ENCODE measurements at places on chromosomes 2 and 18. TPM values are rescaled to one million over a fixed set of nuclear protein-coding genes. Genes with fewer than 3 reads are reported as not detected.

- no peak for DNase-seq
Observed at GRCh38 chr2:183623227-183623626, 499.0 kb downstream of the NUP35 start.

- no peak for DNase-seq
Observed at GRCh38 chr2:190720691-190721090, 71.8 kb downstream of the NAB1 start.

- no peak for DNase-seq
Observed at GRCh38 chr2:150783015-150783414, 295.5 kb upstream of the RND3 start.

- no peak for DNase-seq
Observed at GRCh38 chr2:168216351-168217005, 30.9 kb downstream of the STK39 start.

GRCh38 chr2:25673300-25674076, at the start of gene DTNB:
DTNB (minus strand) TSS chr2:25673577; CDS start chr2:25652660, 20,917 bp downstream.
- no peak for DNase-seq

GAREM1 gene
- 0.82 TPM for total RNA-seq

ASXL3 gene
- total RNA-seq: 0.47 TPM

GNAL gene
- 0.41 TPM for total RNA-seq

NAT8 gene
- not detected for total RNA-seq

PLCL1 gene
- 5.0 TPM for total RNA-seq

CAD gene
- 41.1 TPM for total RNA-seq

All from glomerular endothelial cell (primary cell).